ENCODE measurements at places on chromosomes 2 and 18.

- no peak for DNase-seq
Measured at GRCh38 chr18:37451239-37451825, 114.3 kb downstream of the CELF4 start.

DNA sequence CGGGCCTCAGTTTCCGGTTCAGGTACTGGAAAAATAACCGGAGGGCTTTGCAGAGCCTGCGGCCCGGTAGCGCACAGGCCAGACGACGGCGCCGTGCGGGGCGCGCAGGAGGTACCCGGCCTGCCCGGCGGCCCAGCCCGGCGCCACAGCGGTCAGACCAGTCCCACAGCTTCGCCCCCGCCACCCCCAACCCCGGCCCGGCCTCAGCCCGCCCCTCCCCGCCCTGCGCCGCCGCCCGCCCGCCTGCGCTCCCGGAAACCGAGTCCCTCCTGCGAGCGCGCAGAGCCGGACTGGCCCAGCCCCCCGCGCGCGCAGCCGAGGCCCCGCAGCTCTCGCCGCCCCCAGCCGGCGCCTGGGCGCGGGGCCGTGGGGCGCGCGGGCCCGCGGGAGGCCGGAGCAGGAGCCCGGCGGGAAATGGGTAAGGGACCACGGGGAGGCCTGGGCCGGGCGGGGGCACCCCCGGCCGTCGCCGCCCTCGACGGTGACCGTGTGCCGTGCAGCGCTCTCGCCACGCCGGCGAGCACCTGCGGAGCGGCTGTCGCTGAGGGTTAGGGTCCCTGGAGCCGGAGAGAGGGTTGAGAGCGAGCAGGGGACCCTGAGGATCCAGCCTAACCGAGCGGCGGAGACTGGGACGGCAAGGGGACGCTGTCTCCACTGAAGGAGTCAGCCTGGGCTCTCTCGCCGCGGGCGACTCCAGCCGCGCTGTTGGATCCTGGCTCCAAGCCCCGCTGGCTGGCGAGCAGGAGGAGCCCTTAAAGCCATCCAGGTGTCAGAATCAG, 16.5 kb upstream of the PSD4 start:
- no peak for DNase-seq

GRCh38 chr2:200860092-200860795, 4.2 kb downstream of the CLK1 start:
- no peak for DNase-seq

- no peak for DNase-seq
Measured at GRCh38 chr2:63078852-63079606, 28.4 kb downstream of the OTX1 start.

DNA sequence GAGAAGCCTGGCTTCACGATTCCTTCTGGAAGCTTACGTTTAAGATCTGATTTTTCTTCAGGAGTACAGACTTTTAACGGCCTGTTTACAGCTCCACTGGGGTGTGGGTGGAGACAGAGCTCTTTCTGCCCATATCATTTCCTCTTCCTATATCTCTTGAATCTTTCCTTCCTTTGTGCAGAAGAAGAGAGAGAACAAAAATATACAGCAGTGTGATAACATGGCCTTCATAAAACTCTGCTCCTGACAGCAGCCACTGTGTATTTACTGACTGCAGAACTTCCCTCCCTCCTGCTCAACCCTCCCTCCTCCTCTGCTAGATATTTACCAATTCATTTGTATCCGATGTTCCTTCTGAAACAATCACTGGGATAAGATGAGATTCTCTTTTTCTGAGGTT, 34.1 kb upstream of the REEP1 start:
- DNase-seq = no peak

DNA sequence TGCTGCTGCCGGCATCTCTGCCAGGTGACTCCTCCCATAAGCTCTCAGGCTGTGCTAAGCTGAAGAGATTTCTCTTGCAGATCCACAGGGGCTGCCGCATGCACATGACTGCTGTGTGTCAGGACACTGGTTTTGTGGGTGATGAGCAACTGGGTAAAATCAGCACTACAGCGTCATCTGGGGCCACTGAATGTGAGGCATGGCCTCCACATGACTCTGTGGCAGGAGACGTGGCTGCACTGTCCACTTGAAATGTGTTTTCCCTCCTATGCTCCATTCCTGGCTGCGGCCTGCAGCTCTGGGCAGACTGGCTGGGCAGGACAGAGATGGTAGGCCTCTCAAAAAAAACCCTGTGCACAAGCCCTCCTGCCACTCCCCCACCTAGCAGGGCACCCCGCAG, 63.6 kb downstream of the MARCO start:
- DNase-seq = no peak

- DNase-seq = no peak
Measured at GRCh38 chr2:157182834-157183396, 74.6 kb upstream of the GALNT5 start.

DNA sequence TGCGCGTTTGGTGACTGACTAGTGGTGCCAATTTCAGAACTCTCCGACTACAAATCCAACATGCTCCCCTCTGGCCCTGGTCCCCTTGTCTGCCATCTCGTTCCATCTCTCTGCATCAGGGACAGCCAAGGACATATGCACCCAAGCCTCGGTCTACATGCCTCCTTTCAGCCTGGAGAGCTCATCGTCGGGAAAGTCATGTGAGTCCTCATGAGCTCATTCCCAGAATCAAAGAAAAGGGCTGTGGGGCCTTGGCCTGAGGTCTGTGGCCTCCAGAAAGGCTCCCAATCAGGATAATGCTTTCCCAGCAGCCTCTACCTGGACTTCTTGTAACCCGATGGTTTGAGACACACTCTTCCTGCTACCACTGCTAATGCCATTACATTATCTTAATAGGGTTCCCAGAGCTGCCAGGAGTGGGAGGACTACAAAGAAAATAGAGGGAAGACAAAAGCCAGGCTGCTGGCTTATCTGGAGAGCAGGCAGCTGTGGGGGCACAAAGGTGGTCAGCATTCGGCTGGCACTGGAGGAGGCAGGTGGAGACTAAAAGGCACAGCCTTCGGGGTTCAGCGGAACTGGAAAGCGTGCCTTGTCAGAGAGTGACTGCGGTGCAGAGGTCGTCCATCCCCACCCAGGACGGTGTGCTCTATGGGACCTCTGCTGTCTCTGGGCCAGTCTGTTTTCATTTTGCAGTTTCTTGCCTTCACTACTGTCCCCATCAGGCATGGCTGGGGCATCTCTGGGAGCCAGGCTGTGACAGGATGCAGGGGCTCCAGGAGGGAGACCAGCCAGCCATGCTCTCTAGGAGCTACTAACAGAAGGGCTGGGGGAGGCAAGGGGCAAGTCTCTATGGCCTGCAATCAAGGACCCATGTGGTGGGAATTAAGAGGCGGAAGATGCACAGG, 104.4 kb upstream of the SMAD2 start:
- no peak for DNase-seq

DNA sequence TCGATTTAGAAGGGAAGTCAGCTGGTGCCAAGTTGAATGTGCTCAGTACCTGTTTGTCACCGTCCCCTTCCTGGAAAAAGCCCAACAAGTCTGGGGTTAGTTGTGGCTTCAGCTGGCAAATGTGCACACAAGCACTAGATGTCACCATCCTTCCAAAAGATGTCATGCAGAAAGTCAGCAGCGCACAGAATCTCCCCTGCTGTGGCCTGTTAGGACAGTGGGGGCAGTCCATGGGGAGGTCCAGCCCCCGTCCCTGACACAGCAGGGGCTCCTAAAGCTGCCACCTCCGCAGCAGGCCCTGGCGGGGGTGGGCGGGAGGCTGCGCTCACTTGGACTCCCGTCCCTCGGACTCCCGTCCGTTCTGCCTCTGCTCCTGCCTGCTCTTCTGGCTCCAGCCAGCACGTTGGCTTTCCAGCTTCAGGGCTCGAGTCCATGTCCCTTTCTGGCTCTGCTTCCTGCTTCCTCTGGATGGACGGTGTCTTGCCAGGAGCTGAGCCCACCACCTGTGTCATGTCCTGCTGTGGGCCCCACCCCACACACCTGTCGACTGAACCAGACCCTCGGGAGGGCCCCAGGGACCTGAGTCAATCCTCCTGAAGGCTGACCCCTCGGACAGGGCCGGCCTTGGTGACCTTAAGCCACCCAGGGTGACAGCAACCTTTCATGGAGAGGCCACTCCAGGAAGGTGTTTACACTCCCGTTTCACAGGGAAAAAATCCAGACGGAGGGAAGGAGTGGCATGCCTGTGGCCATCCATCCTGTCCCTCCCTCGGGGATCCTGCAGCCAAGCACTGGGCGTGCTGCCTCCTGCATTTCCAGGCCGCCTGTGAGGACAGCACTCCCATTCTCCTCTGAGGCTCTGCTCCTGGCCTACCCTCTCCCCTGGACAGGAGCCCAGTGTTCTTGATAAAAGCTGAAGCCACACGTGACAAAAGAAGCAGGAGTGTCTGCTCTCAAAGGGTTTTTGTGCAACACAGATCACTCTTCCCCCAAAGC, 8.5 kb downstream of the RAB17 start:
- DNase-seq = no peak

- no peak for DNase-seq
Measured at GRCh38 chr18:59054496-59055287, 85.0 kb upstream of the SEC11C start.

DNA sequence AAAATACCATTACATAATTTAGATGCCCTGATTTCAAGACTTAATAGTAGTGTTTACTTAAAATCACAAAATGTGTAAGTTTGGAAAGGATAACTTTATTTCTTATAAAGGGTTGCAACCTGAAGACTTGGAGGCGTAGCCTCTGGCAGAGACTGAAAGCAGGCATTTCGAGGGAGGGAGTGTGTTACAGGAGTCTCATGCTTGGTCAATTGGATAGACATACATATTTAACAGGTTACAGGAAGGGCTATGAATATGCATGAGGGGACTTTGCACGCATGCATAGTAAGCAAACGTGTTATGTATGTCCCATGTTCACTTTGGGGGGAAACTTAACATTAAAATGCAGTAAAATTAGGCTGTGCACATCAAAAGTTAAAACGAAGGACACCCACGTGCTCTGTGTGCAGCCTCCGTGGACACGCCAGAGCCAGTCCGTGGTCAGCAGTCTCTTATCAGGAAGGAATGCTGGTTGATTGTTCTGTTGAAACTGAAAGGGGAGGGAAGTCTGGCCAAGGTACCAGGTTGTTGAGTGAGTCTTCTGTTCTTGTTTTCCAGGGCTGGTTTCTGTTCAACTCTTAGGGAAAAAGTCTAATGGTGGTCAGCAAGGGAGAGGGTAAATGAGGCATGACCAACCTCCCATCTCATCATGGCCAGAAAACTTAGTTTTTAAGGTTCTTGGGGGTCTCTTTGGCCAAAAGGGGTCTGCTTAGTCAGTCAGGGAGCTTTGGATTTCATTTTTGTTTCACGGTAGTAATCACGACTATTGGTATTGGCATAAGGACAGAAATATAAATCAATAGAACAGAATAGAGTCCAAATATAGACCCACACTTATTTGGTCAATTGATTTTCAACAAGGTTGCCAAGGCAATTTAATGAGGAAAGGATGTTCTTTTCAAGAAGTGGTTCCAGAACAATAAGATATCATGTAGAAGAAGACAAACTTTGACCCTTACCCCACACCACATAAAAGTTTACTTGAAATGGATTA, 121.9 kb downstream of the MCFD2 start:
- DNase-seq = no peak

DNA sequence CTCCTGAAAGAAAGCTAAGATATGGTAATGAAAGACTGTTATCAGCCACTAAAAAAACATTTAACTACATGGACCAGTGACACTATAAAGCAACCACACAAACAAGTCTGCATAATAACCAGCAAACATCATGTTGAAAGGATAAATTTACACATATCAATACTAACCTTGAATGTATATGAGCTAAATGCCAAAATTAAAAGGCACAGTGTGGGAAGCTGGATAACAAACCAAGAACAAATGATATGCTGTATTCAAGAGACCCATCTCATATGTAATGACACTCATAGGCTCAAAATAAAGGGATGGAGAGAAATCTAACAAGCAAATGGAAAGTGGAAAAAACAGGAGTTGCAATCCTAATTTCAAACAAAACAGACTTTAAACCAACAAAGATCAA, 213.1 kb upstream of the CDH2 start:
- no peak for DNase-seq

DNA sequence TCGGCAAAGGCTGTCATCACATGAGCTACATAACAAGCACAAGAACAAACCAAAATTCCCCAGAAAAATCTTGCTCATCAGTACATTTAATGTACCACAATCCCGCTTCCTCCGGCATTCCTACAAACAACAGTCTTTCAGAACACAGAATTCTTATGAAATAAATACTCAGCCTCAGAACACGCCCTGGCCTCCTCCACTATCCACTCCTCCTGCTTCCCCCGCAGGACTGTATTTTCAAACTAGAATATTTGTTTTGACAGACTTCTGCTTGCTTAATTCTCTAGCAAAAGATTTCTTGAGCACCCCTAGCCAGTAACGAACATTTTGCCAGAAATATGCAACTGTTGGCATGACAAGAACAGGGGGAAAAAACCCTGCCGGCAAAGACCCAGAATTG, 131.2 kb downstream of the THADA start:
- DNase-seq = no peak

GRCh38 chr18:54360406-54360805, 2.7 kb downstream of the C18orf54 start:
- DNase-seq = no peak

DNA sequence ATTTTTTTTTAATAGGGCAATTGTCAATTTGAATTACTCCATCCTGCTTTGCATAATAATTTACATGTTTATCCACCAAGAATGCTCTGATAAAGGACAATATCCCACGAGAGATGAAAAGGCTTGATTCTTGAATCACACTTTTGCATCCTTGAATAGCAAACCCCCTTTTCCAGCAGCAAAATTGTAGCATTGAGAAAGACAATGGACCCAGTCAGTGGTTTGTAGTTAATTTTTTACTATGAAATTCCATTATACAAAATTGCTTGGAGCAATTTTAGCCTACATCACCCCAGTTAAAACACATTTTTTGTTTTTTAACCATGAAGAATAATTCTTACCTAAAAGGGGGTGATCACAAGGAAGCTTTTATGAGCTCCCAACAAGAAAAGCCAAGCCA, 255.1 kb downstream of the RND3 start:
- no peak for DNase-seq

- no peak for DNase-seq
Measured at GRCh38 chr2:106646605-106647004, 159.4 kb downstream of the CD8B2 start.

DNA sequence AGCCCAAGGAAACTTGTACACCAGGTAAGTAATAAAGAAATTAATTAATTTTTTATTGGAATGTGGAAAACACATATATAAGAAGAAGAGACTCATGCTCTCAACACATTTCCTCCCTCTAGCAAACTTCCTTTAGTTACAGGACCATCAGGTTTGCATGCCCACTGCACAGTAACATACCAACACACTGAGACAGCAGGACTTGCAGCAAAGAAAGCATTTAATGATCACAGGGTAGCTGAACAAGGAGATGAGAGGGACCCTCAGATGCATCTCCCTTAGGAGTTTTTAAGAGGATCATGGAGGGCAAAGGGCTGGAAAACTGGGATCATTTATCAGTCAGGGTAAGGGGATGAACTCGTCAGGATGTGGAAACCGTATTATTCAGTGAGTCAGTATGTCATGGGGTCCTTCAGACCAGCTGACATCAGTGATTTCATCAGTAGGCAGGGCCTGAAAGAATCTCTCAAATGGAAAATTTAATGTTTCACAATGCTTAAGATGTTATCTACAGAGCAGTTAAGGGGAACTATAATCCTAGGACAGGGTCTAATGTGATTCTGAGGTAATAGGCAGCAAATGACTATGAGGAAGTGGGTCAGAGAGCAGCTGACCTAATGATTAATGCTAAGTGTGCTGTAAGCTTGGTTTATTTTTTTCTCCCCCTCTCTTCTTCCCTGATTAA, 193.8 kb upstream of the RND3 start:
- no peak for DNase-seq
